ENCODE measurements at places on chromosomes 11 and 22. TPM values are rescaled to one million over a fixed set of nuclear protein-coding genes. Genes with fewer than 3 reads are reported as not detected.

GRCh38 chr11:18650353-18650752 is 16.2 kb upstream of the SPTY2D1 start:
- no peaks in the 10 kb centered on the region for H3K4me1 ChIP-seq
- no peak for DNase-seq
- no peak overlapping the region for H3K4me3 ChIP-seq
- H3K36me3 ChIP-seq: no peaks in the 10 kb centered on the region
- no peak overlapping the region for H3K27ac ChIP-seq

The RAB36 gene
- total RNA-seq: 3.3 TPM

GRCh38 chr11:72441752-72442207 is 7.4 kb upstream of the CLPB start:
- no peaks in the 10 kb centered on the region for H3K4me1 ChIP-seq
- no peaks in the 10 kb centered on the region for H3K36me3 ChIP-seq
- no peak overlapping the region for H3K4me3 ChIP-seq

The TSPAN18 gene
- 2.0 TPM for total RNA-seq

DNA sequence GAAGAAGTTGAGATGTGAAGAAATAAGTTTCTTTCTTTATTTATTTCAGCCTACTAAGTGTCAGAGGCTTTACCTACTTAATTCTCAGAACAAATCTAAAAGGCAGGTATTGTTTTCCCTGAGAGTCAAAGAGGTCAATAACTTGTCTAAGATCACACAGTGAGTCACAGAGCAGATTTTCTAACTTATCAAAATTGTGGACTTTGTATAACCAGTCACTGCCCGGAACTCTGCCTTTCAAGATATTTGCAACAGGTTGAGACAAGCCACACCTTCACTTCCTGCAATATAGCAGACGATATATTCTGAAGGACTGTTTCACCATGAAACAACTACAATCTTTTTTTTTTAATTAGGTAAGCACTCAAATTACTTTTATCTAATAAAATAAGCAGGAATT is 10.5 kb upstream of the MMP3 start:
- H3K4me1 ChIP-seq: no peaks in the 10 kb centered on the region
- H3K27ac ChIP-seq: no peak overlapping the region
- no peak overlapping the region for H3K4me3 ChIP-seq
- DNase-seq: no peak

The RCOR2 gene
- not detected for total RNA-seq

The C22orf31 gene
- not detected for total RNA-seq

The SCGB1D2 gene
- total RNA-seq: not detected

The ARRB1 gene
- 2.2 TPM for total RNA-seq

- H3K36me3 ChIP-seq: peaks cover 13% of the 10 kb centered on the region
- H3K4me1 ChIP-seq: no peaks in the 10 kb centered on the region
- DNase-seq: no peak
- no peak overlapping the region for H3K27ac ChIP-seq
- H3K27me3 ChIP-seq: no peaks in the 10 kb centered on the region
Observed at GRCh38 chr11:121634273-121634672, 181.5 kb upstream of the SORL1-AS1 start.

- DNase-seq: no peak
- no peak overlapping the region for H3K27ac ChIP-seq
- no peaks in the 10 kb centered on the region for H3K4me1 ChIP-seq
Observed at GRCh38 chr11:45549257-45549656, 116.2 kb downstream of the CHST1 start.

GRCh38 chr11:111905411-111905810 is 6.2 kb downstream of the CRYAB start:
- no peak overlapping the region for H3K27ac ChIP-seq
- H3K36me3 ChIP-seq: no peaks in the 10 kb centered on the region
- H3K4me3 ChIP-seq: no peak overlapping the region
- H3K4me1 ChIP-seq: no peaks in the 10 kb centered on the region

- H3K27me3 ChIP-seq: no peaks in the 10 kb centered on the region
- no peak overlapping the region for H3K27ac ChIP-seq
- no peaks in the 10 kb centered on the region for H3K4me1 ChIP-seq
- no peak for DNase-seq
- H3K4me3 ChIP-seq: no peak overlapping the region
Observed at GRCh38 chr11:28763876-28764275, 655.7 kb downstream of the METTL15 start.

DNA sequence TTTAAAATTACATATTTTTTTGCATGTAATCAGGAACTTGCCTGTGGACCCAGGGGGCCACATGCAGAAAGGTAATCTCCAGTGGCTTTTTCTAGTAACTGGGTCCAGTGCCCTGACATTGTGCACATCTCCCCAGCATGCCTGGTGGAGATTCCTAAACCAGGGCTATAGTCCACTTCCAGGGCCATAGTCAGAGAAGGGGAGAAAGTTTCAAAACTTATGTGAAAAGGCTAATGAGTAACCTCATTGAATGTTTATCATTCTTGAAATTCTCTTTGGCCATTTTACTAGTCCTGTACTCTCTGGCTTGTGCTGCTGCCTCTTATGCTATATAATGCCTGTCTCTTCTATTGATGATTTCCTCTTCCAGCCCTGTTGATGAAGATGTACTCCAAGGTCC is 47.8 kb downstream of the BARX2 start:
- no peak overlapping the region for H3K27ac ChIP-seq
- no peak for DNase-seq
- no peaks in the 10 kb centered on the region for H3K27me3 ChIP-seq
- no peak overlapping the region for H3K4me3 ChIP-seq
- H3K4me1 ChIP-seq: no peaks in the 10 kb centered on the region

The GPR83 gene
- total RNA-seq: 0.37 TPM
